ENCODE measurements at places on chromosomes 2 and 18.

DNA sequence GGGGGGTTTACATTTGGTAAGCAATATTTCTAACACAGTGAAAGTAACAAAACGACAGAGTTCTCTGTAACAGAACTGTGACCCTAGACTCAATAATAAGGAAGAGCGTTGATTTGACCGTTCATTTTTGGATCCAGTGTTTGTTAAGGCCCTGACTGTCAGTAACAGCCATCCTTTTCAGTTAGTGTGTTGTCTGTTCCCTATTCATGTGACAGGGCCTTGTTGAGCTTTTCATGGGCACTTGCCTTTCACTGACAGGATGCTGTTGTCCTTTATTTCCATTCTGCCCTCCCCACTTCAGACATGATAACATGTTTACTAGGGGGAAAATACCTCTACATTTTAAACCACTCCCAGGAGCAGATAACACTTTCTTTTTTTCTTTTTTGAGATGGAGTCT is 45.8 kb downstream of the MAP4K4 start:
- no peak for DNase-seq

DNA sequence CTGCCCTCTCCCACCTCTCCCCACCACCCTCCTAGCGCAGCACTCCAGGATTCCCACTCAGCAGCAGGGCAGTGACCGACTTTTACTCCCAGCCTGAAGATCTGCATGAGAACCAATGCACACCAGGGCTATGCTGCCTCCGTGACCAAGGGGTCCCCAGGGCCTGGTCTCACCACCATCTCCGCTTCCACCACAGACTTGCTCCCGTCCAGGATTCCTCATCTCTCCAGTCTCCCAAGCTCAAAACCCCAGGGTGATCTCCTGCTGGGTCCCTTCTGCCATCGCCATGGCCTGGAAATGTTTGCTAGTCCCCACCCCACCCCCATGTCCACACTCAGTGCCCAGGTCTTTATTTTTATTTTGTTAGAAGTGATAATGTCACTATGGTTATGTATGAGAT is 2.1 kb upstream of the CIDEA start:
- DNase-seq = no peak

DNA sequence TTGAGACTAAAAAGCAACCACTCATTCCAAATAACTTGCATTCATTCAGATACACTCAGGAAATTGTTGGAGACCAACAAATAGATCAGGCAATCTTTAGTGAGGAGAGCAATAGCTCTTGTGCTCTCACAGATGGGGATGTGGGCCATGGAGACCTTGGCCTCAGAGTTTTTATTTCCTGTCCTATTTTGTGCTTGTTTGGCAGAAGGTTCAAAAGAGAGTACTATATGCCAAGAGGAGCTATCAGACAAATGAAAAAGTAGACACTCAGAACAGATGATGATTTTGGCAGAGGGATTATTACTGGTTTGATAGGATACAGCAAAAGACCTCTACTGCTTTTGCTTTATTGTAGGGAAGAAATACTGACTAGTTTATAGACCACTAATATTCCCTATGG is 230.2 kb downstream of the KCNE4 start:
- DNase-seq = no peak

GRCh38 chr18:63199743-63200241 is 119.8 kb downstream of the BCL2 start:
- DNase-seq = no peak

GRCh38 chr2:241461693-241462677 is 46.4 kb downstream of the STK25 start:
- no peak for DNase-seq

DNA sequence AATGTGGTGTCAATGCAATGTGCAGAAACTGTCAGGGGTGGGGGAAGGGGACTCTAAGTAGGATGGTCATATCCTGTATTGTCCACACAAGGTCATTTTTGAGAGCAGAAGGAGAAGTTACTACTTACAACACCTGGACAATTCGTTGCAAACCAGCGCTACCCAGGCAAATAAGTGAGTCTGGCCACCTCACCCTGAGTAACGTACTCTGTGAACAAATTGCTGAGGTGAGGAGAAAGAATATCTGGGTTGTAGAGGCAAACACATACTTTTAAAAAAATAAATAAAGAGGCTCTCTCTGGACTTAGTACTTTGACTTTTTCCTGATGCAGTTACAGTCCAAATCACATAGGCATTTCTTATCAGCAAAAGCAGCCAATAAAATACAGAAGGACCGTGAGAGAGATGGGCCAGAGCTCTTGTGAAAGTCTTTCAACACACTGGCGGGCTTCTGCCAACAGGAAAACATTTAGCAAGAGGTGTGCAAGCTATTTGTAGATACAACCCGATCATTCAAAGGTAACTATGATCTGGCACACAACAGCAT is 268.2 kb upstream of the ID2 start:
- no peak for DNase-seq

DNA sequence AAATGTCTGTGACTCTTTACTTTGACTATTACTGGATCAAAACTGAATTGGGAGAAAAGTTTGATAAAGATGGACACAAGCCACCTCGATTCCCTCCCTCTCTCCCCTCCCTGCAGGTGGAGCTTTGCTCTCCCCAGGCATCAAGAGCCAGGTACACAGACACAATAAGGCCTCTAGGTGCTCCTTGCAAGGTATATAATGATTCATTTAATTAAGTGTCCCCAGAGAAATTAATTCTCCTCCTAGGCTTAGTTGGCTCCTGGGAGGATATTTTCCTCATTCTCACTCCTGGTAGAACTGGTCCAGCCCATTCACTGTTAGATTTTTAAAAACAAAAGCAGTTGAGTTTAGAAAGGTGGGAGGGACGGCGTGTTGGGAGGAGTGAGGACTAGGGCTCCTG is 352.4 kb upstream of the SMIM21 start:
- no peak for DNase-seq

DNA sequence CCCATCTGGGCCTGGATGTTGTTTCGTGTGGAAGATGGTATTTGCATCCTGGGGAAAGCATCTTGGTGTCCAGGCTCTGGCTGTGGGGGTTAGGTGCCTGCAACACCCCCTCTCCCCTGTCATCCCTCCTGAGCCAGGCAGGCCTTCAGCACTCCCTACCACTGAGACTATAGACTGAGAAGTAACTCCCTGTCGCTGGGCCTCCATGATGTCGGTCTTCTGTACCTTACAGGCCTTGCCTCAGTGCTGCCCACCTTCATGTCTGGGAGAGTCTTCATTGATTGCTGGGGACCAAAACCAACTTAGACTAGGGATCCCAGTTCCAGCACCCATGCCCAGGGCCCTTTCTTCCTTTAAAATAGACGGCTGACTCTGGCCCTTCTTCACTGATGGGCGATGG is 33.1 kb upstream of the DNMT3A start:
- DNase-seq = no peak
